ENCODE measurements at places on chromosomes 6 and 20.

DNA sequence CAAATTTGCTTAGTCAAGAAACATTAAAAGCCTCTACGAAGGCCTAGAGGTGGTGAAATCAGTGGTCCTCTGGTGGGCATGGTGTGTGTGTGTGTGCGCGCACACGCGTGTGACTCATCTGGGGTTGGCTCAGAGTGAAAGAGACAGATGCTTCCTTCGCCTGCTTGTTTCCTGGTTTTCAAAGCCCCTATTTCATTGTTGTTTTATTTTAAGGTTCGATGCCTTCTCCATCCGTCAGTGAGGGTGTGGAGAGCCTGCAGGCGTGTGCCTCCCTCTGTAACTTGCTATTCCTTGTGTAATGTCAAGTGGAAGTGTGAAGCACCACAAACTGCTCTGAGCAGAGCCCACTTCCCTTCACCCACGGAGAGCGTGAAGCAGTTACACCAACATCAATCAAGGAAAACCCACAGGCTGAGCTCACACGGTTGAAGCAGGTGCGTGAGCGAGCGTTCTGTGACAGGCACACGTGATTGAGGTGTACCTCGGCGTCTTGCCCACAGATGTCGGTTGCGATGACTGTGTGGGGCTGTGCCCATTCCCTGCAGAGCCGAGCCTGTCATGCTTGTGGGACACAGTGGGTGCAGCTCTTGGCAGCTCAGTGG is 233.9 kb downstream of the PRL start:
- no peak for DNase-seq

GRCh38 chr20:62795023-62795761 is 1.1 kb upstream of the MRGBP start:
- DNase-seq: peak; percentile 39

GRCh38 chr6:43712579-43712978 is 25.0 kb upstream of the MRPS18A start:
- no peak for DNase-seq

GRCh38 chr20:18624948-18625347 is 37.1 kb downstream of the DTD1 start:
- no peak for DNase-seq

DNA sequence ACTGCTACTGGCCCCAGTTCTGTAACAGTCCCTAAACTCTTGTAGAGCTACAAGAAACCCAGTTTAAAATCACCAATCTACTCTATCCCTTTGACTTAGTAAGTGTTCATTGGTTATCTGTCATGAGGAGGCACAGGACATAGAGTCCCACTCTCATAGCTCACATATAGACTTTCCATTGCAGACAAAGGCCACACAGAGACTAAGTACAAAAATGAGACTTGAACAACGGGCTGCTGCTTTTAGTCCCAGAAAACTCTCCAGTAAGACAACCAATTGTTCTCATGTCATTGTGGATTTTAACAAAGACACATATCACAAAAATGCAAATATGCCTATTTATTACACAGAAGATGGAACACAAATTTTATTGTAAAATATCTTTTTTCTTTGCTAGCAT is 197.4 kb downstream of the PTPRK start:
- DNase-seq: no peak

DNA sequence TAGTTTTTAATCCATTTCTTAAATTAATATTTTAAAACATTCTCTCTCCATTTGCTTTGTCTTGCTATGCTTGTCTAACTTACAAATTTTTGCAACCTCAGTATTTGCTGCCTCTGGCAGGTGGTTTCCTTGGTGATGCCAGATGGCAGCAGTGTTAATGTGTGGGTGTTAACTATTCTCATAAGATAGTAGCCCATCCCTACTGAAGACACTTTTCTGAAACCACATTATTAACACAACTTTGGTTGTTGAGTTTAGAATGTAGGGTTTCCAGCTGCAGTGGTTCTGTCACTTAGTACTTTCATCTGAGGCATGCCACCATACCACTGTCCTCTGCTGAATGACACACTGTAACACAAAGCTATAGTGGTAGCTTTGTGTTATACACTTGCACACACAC is 75.1 kb downstream of the MYO6 start:
- no peak for DNase-seq

DNA sequence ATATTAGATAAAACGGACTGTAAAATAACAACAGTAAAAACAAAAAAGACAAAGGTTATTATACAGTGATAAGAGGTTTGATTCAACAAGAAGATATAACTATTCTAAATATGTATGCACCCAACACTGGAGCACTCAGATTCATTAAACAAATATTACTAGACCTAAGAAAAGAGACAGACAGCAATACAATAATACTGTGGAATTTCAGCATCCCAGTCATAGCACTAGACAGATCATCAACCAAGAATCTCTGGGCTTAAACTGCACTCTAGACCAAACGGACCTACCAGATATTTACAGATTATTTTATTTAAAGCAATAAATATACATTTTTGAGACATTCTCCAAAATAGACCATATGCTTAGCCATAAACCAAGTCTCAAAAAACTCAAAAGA is 263.8 kb downstream of the C6orf118 start:
- no peak for DNase-seq

GRCh38 chr20:47927944-47928343 is 142.7 kb upstream of the SULF2 start:
- DNase-seq: peak; percentile 38

GRCh38 chr6:137724495-137725211 is 142.4 kb upstream of the TNFAIP3 start:
- DNase-seq: no peak

DNA sequence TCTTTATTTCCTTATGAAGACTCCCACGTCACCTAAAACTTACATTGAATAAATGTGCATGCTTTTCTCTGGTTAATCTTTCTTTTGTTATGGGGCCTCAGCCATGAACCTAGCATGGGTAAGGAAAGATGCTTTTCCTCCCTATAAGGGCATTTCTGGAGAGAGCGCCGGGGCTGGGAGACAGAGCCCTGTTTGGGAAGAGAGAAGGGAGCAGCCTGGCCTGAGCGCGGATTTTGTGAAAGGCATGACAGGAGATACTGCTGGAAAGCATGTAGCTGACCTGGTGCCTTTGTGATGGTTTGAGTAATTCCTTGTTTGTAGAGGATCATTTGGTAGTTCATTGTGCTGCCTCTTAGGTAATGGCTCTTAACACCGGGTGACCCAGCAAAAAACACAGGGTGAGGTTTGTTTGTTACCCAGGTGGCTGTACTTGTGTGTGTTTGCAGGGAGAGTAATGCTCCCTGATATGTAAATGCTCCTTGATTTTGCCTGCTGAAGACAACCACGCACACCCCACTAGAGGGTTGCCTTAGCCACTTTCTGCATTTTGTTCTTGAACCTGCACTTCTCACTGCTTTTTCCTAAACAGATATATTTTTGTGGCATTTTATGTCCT is 59.2 kb downstream of the ANKRD6 start:
- DNase-seq: no peak

GRCh38 chr20:52918311-52918710 is 53.8 kb upstream of the TSHZ2 start:
- DNase-seq: no peak

GRCh38 chr20:9137001-9137400 is 68.1 kb downstream of the PLCB4 start:
- DNase-seq: no peak

- no peak for DNase-seq
These were observed 1.3 kb downstream of the EPHA7 start for GRCh38 chr6:93418033-93418407.

DNA sequence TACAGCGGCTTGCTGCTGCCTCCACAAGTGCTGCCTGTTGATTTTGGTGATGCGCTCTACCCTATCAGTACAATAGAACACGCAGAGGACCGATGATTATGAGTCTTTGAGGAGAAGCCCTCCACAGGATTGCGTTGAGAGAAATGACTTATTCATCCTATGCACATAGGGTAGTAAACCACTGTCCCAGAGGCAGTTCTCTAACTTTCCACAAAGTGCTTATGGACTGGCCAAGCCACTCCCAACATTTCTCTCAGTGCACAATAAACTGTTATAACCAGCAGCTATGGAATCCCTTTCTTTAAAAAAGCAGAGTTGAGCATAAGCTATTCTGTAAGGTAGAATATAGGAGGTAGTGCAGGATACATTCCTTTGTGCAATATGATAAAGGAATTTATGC is 48.2 kb upstream of the REV3L start:
- no peak for DNase-seq

GRCh38 chr20:40980106-40980827 is 48.4 kb upstream of the TOP1 start:
- DNase-seq: no peak

DNA sequence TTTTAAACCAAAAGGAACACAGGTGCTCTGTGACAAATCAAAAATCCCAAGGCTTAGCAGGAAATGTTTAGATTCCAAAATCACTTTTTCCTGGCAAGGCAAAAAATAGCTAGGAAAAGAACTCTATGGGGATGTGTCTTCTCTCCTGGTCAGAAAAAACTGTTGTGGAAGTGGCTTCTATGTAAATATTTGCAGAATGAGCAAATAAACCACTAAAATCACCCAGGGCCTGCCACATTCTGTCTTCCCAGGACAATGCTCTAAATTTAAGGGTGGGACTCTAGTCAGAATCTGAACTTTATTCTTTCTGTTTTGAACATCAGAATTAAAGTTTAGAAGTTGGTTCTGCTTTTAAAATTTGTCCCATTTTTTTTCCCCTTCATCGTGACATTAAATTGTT is 29.3 kb downstream of the GCM1 start:
- peak; percentile 30 for DNase-seq

GRCh38 chr6:35698858-35699257 is 10.1 kb upstream of the FKBP5 start:
- no peak for DNase-seq

GRCh38 chr6:15184441-15184861 is 61.4 kb upstream of the JARID2 start:
- no peak for DNase-seq

DNA sequence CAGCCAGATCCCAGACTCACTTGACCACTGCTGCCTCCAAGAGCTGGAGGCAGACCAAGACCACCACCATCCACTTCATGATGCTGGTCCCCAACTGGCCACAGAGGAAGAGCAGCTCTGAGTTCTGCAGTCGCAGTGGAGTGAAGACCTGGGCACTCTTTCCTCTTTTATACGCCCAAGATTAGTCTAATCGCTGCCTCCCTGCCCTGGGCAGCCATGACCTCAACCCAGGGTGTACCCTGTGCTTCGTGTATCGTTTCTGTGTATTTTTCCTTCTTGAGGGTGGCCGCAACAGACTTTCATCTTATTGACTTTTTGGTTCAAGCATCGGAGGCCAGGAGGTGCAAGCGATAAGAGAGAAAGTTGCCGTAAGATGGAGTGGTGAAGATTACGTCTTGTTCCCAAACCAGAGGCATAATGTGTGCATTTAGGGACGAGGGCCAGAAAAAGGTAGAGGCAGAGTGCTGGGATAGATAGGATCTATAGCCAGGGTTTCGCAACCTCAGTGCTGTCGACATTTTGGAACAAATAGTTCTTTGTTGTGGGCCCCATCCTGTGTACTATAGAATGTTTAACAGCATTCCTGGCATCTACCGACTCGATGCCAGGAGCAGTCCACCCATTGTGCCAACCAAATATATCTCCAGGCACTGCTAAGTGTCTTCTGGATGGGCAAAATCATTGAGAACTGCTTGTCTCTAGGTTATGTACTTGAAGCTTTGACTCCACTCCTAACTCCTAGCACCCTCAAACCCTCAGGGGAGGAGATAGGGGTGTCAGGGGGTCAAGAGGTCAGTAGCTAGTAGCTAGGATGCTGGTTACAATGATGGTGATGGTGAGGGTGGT is at the start of gene PGC:
TSS of gene PGC (minus strand) at position 142 of the 846 bp plus-strand sequence. CDS start at position 79, 63 bp downstream.
- DNase-seq: no peak

DNA sequence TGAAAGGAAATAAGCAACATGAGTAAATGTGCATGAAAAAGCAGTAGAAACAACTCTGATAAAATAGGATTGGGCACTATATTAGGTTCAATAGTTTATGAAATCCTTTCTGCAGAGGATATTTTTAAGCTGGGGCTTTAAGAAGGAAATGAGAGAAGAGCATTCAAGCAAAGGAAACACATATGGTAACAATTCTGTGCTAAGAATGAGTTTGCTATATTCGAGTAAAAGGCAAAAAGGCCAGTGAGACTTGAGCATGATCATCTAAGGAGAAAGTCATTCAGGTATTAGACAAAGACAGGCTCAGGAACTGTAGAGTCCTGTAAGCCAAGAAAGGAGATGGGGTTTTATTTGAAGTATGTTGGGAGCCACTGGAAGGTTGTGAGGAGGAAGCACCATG is 387.1 kb upstream of the FLRT3 start:
- DNase-seq: no peak

GRCh38 chr6:41439524-41440418 is 104.4 kb downstream of the NCR2 start:
- no peak for DNase-seq

- DNase-seq: no peak
These were observed 173.8 kb downstream of the ZDHHC14 start for GRCh38 chr6:157554747-157555146.

DNA sequence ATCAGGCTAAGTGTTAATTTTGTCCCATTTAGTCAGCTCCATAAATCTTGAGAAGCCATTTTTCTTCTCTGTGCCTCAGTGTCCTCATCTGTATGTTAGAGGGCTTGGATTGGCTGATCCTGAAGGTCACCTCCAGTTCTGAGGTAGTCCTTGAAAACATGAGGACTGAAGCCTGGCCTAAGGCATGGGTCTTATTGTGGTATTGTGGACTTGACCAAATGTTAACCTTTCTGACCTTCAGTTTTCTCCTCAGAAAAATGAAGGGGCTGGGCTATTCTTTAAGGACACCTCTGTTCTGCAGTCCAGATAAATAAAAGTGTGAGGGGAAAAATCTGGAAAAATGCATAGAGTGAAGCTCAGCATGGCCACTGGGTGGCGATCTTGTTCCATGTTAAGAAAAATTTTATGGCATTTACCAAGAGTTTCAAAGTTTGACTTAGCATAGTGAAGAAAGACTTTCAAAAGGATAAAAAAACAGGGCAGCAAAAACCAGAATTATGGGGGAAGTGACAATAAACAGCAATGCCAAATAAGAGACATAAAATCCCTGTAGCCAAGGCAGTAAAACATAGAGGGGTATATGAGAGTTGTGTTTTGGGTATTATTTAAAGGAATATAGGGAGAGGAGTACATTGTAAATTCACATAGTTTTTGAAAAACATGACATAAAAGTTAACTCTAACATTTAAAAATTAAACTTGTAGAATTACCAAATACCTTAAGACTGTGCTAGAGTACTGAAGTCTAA is 13.2 kb upstream of the TFB1M start:
- DNase-seq: peak; percentile 54

DNA sequence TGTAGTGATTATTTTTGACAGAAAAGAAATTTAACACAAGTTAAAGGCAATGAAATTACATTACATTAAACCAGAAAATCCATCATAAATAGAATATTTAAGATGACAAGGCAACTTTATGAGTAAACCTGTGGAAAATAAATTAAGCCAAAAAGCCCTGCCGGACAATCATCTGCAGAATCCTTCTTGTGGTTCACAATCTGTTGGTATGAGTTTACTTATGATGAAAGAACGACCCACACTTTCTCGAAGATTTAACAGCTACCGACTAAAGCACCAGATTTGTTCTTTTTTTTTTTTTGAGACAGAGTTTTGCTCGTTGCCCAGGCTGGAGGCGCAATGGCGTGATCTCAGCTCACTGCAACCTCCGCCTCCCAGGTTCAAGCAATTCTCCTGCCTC is 21.4 kb downstream of the HDAC2 start:
- no peak for DNase-seq

GRCh38 chr20:36736451-36737182 is 9.3 kb downstream of the NDRG3 start:
- DNase-seq: no peak
